ENCODE measurements at places on chromosomes 11 and 22. TPM values are rescaled to one million over a fixed set of nuclear protein-coding genes. Genes with fewer than 3 reads are reported as not detected.

Gene PTPN5
- total RNA-seq = not detected

Gene CD3D
- not detected for total RNA-seq

Gene SVIP
- 2.6 TPM for total RNA-seq

Gene KLHDC7B
- 0.32 TPM for total RNA-seq

Gene KCNJ5
- total RNA-seq = under 0.01 TPM

Gene DGCR6
- total RNA-seq = 2.2 TPM

Gene SAA4
- not detected for total RNA-seq

Gene APOA5
- not detected for total RNA-seq

Gene SCUBE1
- total RNA-seq = not detected

Gene SERPIND1
- total RNA-seq = under 0.01 TPM

Gene GSC2
- total RNA-seq = not detected

Gene PGA5
- not detected for total RNA-seq

Gene WNT7B
- total RNA-seq = 0.64 TPM

Gene APOA4
- not detected for total RNA-seq

Gene TOMT
- not detected for total RNA-seq

Gene TMEM9B
- 43.2 TPM for total RNA-seq

Gene ACTN3
- not detected for total RNA-seq

Gene ASRGL1
- 1.3 TPM for total RNA-seq

Gene HMOX1
- 24.2 TPM for total RNA-seq

Gene MOGAT2
- total RNA-seq = not detected

Gene MOV10L1
- 10.8 TPM for total RNA-seq

Gene CLMP
- 115 TPM for total RNA-seq

Gene BUD13
- 16.8 TPM for total RNA-seq

Gene E2F8
- 2.2 TPM for total RNA-seq

Gene SCN4B
- not detected for total RNA-seq

Gene CCDC90B
- total RNA-seq = 58.3 TPM

Gene MCHR1
- 0.32 TPM for total RNA-seq

Gene PARVA
- total RNA-seq = 76.4 TPM

Gene GLYAT
- not detected for total RNA-seq

Gene CNTN5
- total RNA-seq = under 0.01 TPM

Gene ARHGAP20
- 4.2 TPM for total RNA-seq

Gene LDHAL6A
- total RNA-seq = not detected

Gene CNTF
- total RNA-seq = 2.2 TPM

Gene LARGE2
- not detected for total RNA-seq
